AG04450 (cell line): ENCODE measurements at places on chromosomes 5 and 9.
A peak's percentile ranks its signal among the peaks of the same experiment; 100 is the strongest.

DNA sequence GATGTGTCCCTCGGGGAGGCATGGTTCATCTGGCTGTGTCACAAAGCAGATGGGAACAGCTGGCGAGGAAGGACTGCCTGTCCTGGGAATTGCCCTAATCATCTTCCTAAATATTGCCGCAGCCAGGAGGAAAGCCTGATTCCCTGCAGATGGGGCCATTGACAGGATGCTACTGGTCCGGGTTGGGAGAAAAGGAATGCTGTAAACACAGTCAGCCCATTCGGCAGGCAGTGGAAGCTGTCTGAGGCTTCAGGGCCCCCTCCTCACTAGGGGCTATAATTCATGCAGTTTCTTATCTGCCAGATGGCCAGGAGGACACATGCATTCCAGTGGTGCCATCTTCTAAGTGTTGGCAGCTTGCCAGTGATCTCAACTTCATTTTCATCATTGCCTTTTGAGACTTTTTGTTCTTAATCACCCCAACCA, 110.3 kb downstream of the KCNIP1 start:
- DNase-seq: no peak

DNA sequence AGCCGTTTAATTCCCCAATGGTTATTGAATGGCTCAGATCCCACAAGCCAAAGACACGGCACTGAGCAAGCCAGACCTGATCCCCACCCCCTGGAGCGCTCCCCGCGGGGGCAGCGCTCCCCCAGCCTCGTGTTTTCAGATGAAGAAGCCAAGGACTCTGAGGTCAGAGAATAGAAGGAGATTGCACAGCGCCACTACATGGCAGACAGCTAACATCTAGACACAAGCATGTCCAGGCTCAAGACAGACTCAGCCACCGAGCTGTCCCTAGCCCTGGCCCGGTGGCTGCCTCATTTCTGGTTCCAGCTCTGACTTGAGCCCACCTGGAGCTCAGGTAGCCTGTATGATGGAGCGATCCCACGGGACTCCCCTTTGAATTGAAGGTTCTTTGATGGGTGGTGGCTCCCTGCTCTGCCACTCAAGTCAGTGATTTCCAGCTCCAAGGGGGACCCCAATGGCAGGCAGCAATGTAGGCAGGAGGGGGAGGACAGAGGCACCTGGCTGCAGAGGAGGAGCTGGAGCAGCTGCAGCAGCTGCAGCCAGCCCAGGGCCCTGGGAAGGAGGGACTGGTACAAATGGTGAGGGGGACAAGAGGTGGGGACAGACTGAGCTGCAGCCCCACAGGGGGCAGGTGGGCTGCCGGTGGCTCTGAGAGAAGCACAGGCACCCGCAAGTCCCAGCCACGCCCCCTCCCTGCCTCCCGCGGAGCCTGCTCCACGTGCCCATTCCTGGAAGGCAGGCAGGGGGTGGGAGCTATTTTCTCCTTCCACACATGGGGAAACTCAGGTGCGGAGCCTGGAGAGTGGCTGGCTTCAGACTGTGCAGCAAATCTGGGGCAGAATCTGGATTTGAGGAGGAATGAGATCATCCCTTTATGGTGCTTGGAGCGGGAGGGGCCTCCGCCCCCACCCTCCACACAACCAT, 40.2 kb downstream of the NTNG2 start:
- no peak for DNase-seq

DNA sequence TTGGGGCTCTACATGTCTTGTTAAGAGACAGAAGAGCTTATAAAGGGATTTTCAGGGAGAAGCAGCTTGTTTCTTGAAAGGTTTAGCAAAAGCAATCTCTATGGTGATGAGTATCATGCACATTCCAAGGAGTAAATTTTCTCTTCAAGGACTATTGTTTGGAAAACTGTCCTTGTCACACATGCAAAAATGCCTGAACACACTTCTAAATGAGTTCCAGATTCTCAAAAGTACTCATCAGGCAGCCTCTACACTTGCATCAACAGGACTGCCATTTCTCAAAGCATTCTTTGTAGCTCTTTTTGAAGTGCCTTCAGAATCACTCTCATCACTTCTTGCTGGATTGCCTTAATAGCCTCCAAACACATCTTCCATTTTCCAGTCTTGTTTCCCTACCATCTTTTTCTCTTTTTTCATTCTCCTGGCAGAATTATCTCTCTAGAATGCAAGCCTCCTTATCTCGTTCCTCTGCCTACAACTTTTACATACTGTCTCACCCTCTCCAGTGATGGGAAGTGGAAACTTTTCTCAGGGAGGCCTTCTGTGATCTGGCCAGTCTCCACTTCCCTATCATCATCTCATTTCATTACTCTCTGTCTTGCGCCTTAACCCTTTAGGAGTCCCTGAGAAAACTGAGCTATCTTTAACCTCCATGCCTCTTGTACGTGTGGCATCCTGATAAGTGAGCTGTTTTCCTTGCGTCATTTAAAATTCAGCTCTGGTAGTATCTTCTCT, 631.5 kb upstream of the TLE4 start:
- DNase-seq: no peak

GRCh38 chr5:131282235-131282634, 18.4 kb downstream of the CDC42SE2 start:
- DNase-seq: no peak

GRCh38 chr5:109177782-109178181, 232.0 kb downstream of the PJA2 start:
- no peak for DNase-seq

- peak; percentile 97 for DNase-seq
Measured at GRCh38 chr9:109817846-109818472, 38.0 kb downstream of the PALM2AKAP2 start.

DNA sequence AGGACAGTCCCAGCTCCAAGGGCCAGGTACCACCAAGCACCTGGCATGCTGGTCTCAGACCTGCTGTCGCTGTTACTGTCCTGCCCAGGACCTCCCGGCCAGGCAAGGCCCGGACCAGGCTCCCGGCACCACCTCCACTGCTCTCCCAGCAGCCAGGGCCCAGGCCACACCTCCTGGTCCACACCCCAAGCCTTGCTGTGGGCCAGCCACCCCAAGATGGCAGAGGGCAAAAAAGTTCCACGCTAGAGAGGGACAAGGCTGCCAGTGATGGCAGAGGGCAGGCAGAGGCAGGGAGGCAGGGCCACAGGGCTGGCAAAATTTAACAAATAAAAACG, 1.1 kb downstream of the DNLZ start:
- no peak for DNase-seq

DNA sequence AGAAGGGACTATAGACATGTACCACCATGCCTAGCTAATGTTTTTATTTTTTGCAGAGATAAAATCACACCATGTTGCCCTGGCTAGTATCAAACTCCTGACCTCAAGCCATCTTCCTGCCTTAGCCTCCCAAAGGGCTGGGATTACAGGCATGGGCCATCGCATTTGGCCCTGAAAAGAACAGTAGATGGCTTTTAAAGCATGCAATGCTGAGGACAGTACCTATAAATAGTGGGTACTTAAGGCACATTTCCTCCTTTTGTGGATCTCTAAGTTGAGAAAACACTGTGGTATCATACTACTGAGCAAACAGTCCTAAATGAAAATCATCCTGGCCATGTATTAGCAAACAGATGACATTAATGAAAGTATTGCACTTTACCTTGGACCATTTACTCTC, 119.4 kb downstream of the TTC39B start:
- no peak for DNase-seq

GRCh38 chr9:133578524-133579441, 30.4 kb downstream of the FAM163B start:
- no peak for DNase-seq

GRCh38 chr5:144680711-144681110, 510.0 kb downstream of the KCTD16 start:
- no peak for DNase-seq

- no peak for DNase-seq
Measured at GRCh38 chr5:1840741-1841521, 39.7 kb downstream of the NDUFS6 start.

DNA sequence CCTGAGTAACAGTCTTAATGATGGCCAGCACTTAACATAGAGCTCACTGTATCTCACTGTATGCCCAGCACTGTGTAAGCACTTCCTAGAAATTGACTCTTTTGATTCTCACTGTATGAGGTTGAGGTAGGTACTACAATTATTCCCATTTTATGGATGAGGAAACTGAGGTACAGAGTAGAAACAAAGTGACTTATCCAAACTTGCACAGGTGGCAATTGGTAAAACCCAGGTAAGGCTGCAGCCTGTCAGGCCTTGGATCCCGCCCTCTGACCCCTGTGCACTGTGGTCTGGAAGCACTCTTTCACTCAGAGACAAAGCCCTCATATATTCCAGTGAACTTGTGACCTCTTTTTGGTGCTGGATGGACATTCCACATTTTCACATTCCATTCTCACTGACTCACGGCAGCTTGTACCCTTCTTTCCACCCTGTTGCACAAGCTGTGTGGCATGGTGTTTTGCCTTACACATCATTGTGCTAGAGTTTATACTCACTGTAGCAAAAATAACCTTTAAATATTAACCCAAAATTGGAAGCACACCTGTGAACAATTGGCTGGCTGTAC, 21.7 kb downstream of the ANKRD55 start:
- peak; percentile 63 for DNase-seq

- DNase-seq: no peak
Measured at GRCh38 chr5:144634138-144634537, 463.5 kb downstream of the KCTD16 start.

GRCh38 chr9:129908906-129909305, 73.6 kb downstream of the USP20 start:
- no peak for DNase-seq
